ENCODE measurements at places on chromosomes 7 and 10. TPM values are rescaled to one million over a fixed set of nuclear protein-coding genes. Genes with fewer than 3 reads are reported as not detected.

DNA sequence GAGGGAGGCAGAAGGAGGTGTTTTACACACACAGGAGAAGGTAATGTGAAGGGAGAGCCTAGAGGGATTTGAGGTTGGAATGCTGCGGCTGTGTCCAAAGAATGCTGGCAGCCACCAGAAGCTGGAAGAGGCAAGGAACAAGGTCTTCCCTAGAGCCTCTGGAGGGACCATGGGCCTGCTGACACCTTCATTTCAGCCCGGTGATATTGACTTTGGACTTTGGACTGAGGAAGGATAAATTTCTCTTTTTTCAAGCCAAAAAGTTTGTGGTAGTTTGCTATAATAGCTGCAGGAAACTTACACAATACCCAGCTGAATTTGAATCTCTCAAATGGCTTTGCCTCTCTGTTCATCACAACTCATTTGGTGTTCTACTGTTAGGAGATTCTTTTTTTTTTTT lies 34.6 kb downstream of the UBN2 start:
- no peak for DNase-seq

- no peak for DNase-seq
Measured at GRCh38 chr7:86937363-86937878, 122.0 kb downstream of the ELAPOR2 start.

DNA sequence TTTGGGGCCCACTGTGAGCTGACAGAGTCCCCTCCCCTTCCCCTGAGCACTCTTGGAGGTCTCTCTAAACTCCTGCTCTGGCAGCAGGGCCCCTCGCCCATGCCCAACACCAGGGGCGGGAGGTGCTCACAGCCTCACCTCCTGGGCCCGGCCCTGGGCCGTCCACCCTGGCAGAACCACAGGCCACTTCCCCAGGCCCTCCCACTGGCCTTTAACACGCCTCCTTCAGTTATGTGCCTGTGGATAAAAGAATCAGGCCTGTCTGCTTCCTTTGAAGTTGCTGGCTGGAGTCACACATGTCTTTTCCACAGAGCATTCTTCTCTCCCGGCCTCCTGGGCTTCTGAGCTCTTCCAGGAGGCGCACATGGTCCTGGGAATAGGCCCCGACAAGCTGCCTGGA lies 10.2 kb downstream of the MYL10 start:
- no peak for DNase-seq

DNA sequence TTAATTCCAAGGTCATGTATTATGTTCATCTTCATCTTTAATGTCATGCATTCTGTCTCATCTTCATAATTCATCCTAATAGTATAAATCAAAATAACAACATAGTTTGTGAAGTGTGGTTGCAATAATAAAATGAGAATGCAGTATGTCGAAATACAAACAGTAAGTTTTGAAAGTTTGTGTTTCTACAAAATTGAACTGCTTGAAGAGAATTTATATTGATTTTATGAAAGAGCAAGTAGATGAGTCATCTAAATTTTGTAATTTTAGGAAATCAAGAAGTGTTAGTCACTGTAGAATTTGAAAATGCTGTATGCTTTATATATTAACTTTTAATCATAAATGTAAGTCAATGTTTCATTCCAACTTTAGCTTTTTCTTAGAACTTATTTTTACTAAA lies 190.5 kb upstream of the PPP1R3A start:
- DNase-seq: no peak

Gene BTBD16
- 16.4 TPM for total RNA-seq

Gene FAM185A
- total RNA-seq: 20.7 TPM
